Activated naive CD8-positive, alpha-beta T cell treated with anti-CD3 and anti-CD28 coated beads for 36 hours (primary cell): ENCODE measurements at places on chromosomes 2 and 18. TPM values are rescaled to one million over a fixed set of nuclear protein-coding genes. Genes with fewer than 3 reads are reported as not detected.

OSR1 gene
- total RNA-seq, result not detected

DNA sequence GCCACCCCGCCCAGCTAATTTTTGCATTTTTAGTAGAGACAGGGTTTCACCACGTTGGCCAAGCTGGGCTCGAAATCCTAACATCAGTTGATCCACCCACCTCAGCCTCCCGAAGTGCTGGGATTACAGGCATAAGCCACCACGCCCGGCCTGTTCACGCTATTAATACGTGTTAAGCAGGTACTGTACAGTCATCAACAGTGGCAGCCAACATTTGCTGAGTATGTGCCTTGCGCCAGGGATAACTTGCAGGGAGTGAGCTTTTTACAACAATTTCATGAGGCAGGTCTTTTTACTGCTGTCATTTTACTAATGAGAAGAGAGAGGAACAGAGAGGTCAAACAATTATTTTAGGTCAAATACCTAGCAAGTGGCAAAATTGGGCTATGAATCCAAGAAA lies 115.2 kb downstream of the AP1S3 start:
- DNase-seq, result no peak

- no peak for DNase-seq
These were observed 23.7 kb upstream of the PLEKHM3 start for GRCh38 chr2:208049006-208049405.

- no peak for DNase-seq
These were observed 156.1 kb downstream of the DYSF start for GRCh38 chr2:71609441-71609840.

DNA sequence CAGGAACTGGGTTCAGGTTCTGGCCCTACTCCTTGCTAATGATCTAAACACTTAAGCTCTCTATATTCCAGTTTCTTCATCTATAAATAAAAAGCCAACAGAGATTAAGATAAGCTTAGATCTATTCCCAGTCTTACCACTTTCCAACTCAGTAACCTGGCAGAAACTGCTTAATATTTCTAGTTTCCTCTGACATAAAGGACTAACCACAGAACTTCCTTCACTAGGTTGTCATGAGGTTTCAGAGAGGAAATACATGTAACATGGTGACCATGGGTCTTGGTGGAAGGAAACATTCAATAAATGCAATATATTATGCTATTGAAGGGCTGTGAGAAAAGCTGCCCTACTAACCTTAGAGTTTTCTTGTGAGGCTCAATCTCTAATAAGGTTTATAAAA lies 114.4 kb upstream of the PDE1A start:
- DNase-seq, result no peak

AQP4 gene
- total RNA-seq, result not detected

DNA sequence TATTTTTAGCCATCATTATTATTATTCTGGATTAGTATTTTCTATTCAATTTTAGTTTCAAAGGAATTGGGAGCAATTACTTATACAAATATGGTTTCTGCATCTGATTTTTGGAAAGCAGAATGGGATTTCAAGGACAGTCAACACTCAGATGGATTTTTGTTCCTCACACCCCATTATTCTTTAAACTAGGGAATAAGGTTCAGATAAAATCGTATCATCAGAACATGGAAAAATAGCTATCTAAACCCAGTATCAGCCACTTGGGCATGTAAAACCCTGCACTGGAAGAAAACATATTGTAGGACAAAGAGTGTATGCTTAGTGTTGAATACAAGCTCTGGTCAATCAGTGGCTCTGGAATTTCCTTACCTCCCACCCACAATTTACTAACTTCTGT lies 452.5 kb downstream of the ZNF516 start:
- DNase-seq, result no peak

GRCh38 chr2:188134241-188134640 lies 157.4 kb upstream of the GULP1 start:
- DNase-seq, result no peak

- DNase-seq, result no peak
These were observed 127.2 kb downstream of the OSBPL1A start for GRCh38 chr18:24270358-24270936.

- no peak for DNase-seq
These were observed 5.5 kb upstream of the CYP26B1 start for GRCh38 chr2:72153026-72153791.

SERPINB13 gene
- not detected for total RNA-seq

PLGLB1 gene
- total RNA-seq, result 1.6 TPM

DNA sequence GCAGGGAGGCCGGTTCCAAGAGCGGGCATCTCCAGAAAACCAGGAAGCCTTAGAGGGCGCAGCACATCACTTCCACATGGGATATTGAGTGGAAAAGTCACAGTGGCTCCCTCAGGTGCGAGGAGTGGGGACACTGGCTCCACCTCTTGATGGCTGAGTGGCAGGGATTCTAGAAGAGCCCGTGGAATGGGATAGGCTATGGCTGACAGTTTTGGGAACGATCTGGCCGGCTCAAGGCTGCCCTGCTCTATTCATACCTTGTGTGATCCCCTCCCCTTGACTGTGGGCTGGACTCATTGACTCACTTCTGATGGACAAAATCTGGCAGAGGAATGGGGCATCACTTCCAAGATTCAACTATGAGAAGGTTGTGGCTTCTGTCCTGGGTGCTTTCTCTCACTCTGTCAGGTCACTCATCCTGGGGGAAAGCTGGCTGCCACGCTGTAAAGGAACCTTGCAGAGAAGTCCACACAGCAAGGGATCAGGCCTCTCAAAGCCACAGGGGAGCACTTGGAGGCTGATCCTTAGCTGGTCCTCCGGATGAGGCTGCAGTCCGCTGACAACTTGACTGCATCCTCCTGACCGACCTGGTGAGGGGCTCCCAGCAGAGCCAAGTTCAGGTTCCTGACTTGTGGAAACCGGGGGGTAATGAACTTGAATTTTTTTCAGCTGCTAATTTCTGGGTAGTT lies 46.7 kb upstream of the HS6ST1 start:
- no peak for DNase-seq

DNA sequence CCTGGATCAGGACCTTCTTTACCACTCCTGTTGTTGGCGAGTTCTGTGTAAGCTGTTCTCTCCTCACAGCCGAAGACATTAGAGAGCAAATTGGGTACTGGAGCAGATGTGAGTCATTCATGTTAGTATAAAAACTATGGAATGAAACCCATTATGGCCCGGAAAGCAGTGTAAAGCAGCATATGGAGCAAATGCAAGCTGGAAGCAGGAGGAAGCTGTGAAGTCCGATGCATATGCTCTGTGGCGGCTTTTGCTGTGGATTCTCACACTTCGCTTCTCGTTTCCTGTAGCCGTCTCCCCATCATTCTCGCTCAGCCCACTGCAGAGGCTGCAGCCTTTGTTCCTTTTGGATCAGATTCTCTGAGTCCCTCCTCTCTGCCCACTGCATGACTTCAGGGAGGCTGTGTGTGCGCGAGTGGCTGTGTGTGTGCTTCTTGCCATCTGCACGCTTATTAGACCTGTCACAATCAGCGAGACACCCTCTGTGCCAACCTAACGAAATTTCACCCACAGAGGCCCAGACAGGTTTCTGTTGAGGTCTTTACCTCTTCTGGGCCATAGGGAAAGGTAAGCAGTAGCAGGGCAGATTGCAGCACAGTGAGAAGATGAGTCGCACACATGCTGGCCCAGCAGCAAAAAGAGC lies 3.3 kb upstream of the GALNT14 start:
- no peak for DNase-seq
